AG09319 (cell line): ENCODE measurements at places on chromosomes 12 and 14.

GRCh38 chr14:68977718-68978171 is 1.4 kb downstream of the ACTN1 start:
- DNase-seq, result peak; percentile 93

GRCh38 chr12:96247563-96247962 is 53.4 kb downstream of the ELK3 start:
- no peak for DNase-seq

DNA sequence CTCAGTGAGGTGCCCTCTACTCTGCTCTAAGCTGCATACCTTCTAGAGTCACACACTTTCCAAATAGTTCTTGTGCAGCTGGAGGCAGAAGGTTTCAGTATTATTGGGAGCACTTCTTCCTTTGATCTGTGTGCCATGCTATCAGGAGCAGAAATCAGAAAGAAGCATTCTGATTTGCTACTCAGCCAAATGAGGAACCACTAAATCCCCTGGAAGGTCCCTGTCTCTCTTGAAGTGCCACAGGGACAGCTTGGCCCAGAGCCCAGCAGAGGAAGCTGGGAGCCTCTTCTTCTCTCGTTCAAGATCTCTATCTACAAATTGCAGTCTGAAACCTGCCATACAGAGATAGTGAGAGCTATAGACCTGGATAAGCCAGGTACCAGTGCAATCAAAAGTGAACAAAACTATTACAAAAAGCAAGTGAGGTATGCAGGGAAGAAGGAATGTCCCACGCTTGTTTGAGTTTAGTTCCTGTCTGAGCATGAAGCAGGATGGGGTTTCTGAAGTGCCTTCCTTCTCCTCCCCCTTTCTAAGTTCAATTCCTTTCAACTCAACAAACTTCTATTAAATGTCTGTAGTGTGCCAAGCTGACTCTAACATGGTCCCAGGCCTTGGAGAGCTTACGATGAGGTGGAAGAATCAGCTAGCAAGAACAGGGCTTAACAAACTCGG is 100.9 kb upstream of the PARP11 start:
- DNase-seq, result no peak

GRCh38 chr12:45587877-45588533 is 141.5 kb upstream of the ARID2 start:
- DNase-seq, result no peak
